CD4-positive, alpha-beta memory T cell (primary cell): ENCODE measurements at places on chromosomes 5 and 9.

GRCh38 chr9:10571699-10572098, 41.1 kb downstream of the PTPRD start:
- no peak for DNase-seq

DNA sequence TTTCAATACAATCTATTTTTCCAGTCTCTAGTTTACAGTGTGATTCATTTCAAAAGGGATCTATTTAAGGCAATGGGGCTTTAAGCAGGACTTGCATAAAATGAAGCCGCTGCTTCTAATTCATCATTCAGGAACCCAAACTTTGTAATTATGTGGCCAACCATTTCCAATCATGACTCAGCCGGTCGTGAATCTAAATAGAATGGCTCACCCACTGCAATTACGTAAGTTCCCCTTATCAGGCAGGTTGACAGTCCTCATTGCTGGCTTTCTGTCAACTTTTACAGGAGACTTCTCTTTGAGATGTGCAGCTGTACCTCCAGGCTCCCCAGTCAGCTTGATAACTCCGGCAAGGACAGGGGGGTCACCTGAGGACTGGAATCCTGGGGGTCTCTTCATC, 152.8 kb upstream of the DAP start:
- DNase-seq = no peak

DNA sequence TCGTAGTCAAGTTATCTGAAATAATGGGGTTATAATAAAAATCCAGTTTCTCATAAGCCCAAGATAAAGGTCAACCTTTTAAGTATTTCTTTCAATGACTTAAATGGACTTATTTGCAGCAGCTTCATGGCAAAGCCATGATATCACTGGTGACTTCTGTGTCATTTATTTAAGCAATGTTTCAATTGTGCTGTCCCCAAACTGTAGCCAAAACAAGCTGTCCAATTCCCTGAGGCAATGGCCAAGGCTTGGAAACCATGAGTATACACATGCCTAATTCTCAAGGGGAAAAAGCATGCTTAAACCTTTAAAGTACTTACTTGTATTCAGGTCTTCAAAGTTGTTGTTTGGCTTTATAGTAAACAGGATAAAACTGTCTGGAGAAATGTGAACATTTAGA, 376.4 kb upstream of the TNC start:
- DNase-seq = no peak

DNA sequence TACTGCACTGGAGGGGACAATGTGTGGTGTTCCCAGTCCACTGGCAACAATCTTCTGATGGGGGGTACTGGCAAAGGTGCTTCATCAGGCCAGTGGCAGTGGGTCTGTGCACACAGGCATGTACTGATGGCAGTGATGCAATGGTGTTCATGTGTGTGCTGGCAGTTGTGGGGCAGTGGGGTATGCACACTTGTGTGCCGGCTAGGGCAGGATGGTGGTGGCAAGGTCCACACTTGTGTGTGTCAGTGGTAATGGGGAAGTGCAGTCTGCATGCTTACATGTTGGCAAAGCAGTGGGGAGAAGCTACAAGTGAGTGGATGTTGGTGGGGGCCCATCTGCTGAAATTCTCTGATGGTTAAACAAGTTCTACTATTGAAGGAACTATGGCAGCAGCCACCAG, 504.6 kb upstream of the ZNF462 start:
- no peak for DNase-seq

DNA sequence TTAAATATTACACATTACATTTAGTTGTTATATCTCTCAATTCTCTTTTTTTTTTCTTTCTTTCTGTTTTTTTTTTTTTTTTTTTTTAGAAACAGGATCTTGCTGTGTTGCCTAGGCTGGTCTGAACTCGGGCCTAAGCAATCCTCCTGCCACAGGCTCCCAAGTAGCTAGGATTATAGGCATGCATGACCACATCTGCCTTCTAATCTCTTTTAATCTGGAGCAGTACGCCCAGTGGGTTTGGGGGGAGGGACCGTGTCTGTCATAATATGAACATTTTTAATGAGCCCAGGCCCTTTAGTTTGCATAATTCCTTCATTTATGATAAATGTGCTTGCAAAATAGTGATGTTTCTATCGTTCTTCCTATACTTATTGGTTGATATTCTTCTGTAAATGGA, 10.3 kb downstream of the RHOBTB3 start:
- no peak for DNase-seq

DNA sequence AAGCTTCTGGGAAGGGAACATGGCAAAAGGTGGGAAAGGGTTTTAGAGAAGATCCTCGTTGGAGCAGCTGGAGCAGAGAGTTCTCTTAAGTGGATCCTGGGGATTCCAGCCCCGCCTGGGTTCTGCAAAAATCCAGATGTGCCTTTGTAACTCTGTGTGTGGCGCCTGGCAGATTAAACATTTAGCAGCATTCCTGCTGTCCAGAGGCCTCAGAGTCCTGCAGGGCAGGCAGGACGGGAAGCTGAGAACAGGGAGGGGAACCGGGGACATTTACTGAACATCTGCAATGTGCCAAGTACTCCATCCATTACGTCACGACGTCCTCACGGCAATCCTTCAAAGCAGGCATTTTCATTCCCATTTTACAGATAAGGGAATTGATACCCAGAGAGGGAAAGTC, 6.0 kb downstream of the EIF4E1B start:
- DNase-seq = no peak

- DNase-seq = no peak
These were observed 24.7 kb upstream of the ADAM19 start for GRCh38 chr5:157600252-157600651.

DNA sequence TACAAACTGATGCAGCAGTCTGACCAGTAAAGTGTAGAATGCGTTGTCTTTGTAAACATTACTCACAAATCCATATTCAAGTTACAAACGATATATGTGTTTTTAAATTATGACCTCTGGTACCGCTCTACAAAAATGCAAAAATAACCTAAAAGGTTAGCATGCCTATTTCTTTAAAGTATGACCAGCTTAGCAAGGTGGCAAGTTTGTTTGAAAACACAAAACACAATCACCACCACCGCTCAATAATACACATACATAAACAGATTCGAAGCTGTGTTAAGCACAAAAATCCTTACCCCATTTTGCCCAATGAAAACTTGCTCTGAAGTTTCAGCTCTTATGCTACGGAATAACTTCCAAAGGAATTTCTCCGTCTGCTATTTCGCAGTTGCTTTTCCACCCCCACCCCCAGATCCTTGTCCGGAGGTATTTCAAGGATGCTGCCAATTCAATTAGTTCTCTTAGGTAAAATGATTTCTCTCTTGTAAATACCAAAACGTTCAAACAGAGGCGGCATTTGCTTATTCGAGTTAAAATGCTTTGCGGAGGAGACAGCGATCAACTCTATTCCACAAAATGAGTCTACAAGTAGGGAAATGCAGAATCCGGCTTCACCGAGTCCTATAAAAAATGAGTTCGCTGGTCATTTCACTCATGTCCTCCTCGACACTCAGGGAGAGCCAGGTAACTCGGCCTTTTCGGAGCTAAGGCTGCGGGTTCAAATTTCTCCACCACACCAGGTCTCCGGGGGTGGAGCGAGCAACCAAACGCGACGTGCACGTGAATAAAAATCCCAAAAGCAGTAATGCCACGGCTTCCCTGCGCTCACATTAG, 1.2 kb downstream of the HOMER1 start:
- DNase-seq = peak; percentile 10
